ENCODE measurements at places on chromosomes 5 and 9.

DNA sequence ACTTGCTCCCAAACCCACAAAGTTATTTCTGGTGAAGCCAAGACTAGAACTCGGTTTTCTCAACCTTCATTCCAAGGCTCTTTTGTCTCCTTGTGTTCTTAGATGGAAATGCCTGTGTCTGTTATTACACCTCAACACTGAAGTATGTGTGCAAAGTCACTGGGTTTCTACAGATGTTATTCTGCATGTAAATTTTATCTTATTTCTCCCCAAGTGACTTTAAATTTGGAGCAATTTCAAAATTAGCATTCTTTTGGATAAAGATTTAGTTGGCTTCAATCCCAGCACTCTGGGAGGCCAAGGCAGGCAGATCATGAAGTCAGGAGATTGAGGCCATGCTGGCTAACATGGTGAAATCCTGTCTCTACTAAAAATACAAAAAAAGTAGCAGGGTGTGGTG is 104.4 kb upstream of the GNA14 start:
- no peaks in the 10 kb centered on the region for H3K27me3 ChIP-seq
- DNase-seq: no peak
- H3K4me1 ChIP-seq: no peaks in the 10 kb centered on the region

- no peak overlapping the region for H3K27ac ChIP-seq
- DNase-seq: no peak
- no peak overlapping the region for H3K4me3 ChIP-seq
- H3K27me3 ChIP-seq: no peaks in the 10 kb centered on the region
Observed at GRCh38 chr9:118269623-118270022, 565.4 kb downstream of the TLR4 start.

GRCh38 chr9:83992407-83992806 is 11.8 kb downstream of the RMI1 start:
- no peaks in the 10 kb centered on the region for H3K4me1 ChIP-seq
- no peaks in the 10 kb centered on the region for H3K27me3 ChIP-seq
- H3K4me3 ChIP-seq: no peak overlapping the region

GRCh38 chr5:64834611-64835010 is 65.9 kb downstream of the CWC27 start:
- no peak for DNase-seq
- H3K4me3 ChIP-seq: no peak overlapping the region
- no peaks in the 10 kb centered on the region for H3K36me3 ChIP-seq
- H3K27me3 ChIP-seq: no peaks in the 10 kb centered on the region

GRCh38 chr5:92884469-92884868 is 696.5 kb downstream of the NR2F1-AS1 start:
- no peaks in the 10 kb centered on the region for H3K4me1 ChIP-seq
- H3K36me3 ChIP-seq: no peaks in the 10 kb centered on the region
- no peaks in the 10 kb centered on the region for H3K27me3 ChIP-seq
- no peak for DNase-seq
- no peak overlapping the region for H3K4me3 ChIP-seq
- H3K27ac ChIP-seq: no peak overlapping the region

- no peaks in the 10 kb centered on the region for H3K4me1 ChIP-seq
- no peak overlapping the region for H3K27ac ChIP-seq
- no peaks in the 10 kb centered on the region for H3K27me3 ChIP-seq
- H3K36me3 ChIP-seq: no peaks in the 10 kb centered on the region
- DNase-seq: no peak
- H3K4me3 ChIP-seq: no peak overlapping the region
Observed at GRCh38 chr5:81639556-81639955, 111.3 kb downstream of the SSBP2 start.

DNA sequence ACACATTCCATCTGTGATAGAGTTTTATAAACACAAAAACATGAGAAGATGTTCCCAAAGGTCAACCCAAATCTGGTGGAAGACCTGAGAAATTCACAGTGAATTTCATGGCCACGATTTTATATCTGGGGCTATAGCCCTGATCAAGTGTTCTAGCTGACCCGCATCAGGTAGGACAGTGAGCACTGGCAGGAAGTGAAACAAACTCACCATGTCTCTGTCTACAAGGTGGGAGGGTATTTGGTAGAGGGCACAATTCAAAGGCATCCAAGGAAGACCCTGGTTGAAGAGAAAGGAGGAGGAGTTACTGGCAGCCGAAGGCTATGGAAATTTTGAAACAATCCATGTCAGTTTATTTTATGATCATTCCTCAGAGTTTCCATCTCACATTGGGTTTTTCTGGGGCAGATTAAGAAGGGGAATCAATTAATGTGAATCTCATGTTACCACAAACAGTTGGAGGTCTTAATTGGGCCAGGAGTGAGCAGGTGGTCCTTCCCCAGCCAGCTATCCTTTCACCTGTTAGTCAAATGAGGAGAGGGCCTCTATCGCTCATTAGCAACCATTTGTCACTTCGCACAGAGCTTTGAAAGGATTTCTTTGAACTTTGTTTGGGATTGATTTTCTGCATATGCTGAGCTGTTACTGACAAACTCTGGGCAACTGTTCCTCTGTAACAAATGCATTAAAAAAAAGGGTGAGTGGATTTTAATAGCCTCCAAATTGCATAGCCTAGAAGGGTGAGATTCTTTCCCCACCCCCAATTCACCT is 612.0 kb upstream of the CLINT1 start:
- H3K4me3 ChIP-seq: no peak overlapping the region
- no peaks in the 10 kb centered on the region for H3K4me1 ChIP-seq
- no peak overlapping the region for H3K27ac ChIP-seq
- no peak for DNase-seq
